T-helper 22 cell (primary cell): ENCODE measurements at places on chromosomes 12 and 14.

DNA sequence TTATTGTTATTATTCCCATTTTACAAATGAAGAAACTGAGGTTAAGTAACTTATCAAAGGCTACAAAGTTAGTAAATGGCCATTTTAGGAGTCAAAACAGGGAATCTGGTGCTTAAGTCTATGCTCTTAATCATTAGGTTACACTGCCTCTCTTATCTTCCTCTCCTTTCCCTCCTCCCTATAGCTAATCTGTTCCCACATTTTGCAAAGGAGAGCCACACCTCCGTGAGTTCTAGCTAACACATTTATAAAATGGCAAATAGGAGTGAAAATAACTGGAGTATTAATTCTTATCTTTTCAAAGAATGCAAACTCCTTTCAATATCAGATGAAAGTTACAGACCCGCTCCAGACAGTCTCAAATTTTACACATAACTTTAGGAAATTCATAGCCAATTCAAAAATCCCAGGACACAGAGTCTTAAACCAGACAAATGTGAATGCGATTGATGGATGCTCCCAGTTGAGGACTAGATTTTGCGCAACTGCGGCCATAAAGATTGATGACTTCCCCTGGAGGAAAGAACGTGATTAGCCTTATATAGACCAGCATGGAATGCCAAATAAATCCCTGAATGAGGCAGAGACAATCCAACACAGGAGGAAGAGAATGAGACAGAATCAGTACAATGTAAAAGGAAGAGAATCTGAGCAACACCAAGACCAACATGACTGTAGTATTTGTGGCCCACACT is 225.0 kb upstream of the ARID2 start:
- no peak for DNase-seq

- no peak for DNase-seq
These were observed at the start of gene PMCH for GRCh38 chr12:102197789-102198188. Gene PMCH, minus strand, starts transcription at chr12:102197833. Its CDS starts 63 bp downstream, at chr12:102197770.

DNA sequence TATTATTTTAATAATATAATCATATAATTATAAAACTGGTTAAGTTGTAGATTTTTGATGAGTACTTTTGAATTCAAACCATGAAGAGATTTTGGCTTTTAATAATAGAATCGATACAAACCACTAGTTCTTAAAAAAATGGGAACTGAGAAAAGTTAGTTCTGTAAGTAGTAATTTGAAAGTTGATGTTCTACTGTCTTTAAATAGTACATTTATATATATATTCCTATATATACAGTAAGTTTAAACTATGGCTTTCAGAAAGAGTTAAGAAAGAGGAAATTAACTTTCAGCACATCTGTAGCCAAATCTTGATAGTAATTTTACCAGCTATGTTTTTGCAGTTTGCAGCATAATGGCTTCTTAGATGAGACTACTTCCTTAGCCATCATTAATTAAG is 7.8 kb downstream of the LRRK2 start:
- DNase-seq, result no peak

DNA sequence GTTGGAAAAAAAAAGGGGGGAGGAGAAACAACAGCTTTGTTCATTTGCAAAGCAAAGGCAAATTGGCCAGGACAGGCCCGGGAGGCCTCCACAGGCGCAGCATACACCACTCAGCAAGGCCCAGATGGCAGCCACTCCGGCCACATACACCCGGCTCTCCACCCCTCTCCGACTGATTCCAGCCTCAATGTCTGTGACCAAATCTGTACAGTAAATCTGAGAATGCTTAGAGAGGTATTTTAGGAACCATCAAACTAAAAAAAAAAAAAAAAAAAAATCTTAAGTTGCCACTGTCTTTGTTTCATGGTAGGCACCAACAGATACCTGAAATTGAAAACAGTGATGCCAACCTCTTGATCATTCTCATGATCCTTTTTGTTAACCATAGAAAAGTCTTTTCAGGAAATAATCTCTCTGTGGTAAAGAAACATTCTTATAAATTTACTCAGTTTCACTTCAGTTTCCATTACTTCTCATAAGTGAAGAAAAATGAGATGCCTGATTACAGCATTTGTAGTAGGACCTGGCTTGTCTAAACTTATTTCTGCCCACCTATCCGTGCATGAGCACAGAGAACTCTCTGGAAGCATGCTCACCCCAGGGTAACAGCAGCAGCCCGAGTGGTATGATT is 20.2 kb downstream of the VPS37B start:
- DNase-seq, result no peak

DNA sequence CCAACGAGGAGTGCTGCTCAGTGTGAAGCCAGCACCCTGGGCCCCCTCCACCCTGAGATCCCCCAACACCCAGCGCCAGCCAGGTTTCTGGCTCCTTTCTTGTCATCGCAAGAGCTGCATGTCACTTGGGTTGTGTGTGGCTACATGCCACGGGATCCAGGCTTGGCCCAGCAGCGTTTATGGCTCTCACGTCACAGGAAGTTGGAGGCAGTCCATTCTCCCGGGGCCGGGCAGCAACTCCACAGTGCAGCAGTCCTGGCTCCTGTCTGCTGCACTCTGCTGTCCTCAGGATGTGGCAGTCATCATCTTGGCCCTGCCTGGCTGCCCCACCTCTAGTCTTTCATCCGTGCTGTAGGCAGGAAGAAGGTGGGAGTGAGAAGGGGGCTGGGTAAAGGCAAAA is 78.3 kb downstream of the AACS start:
- no peak for DNase-seq
